ENCODE measurements at places on chromosomes 11 and 22. TPM values are rescaled to one million over a fixed set of nuclear protein-coding genes. Genes with fewer than 3 reads are reported as not detected.

HBD gene
- polyA plus RNA-seq: 0.53 TPM

IL18 gene
- 0.19 TPM for polyA plus RNA-seq

OR8G5 gene
- not detected for polyA plus RNA-seq

LDHAL6A gene
- not detected for polyA plus RNA-seq

ZP1 gene
- polyA plus RNA-seq: not detected

C11orf16 gene
- polyA plus RNA-seq: 0.32 TPM

ST14 gene
- polyA plus RNA-seq: not detected

FAM111A gene
- 68.6 TPM for polyA plus RNA-seq

LARGE2 gene
- polyA plus RNA-seq: 0.06 TPM

OR4C12 gene
- not detected for polyA plus RNA-seq

SCO2 gene
- polyA plus RNA-seq: 14.0 TPM

MOGAT2 gene
- not detected for polyA plus RNA-seq

SEPTIN3 gene
- 0.05 TPM for polyA plus RNA-seq

HSD17B12 gene
- polyA plus RNA-seq: 61.4 TPM

ARL14EP gene
- polyA plus RNA-seq: 50.8 TPM

CHEK1 gene
- polyA plus RNA-seq: 68.6 TPM

PLCB3 gene
- 1.6 TPM for polyA plus RNA-seq

WT1 gene
- polyA plus RNA-seq: 0.15 TPM

OR52M1 gene
- polyA plus RNA-seq: not detected

ANGPTL5 gene
- polyA plus RNA-seq: not detected

GPHA2 gene
- polyA plus RNA-seq: not detected

KRTAP5-8 gene
- not detected for polyA plus RNA-seq

SFI1 gene
- polyA plus RNA-seq: 30.4 TPM

TRIM21 gene
- polyA plus RNA-seq: 36.8 TPM

CCDC116 gene
- polyA plus RNA-seq: 0.12 TPM

GRM5 gene
- not detected for polyA plus RNA-seq

APOL5 gene
- not detected for polyA plus RNA-seq

OR4D6 gene
- polyA plus RNA-seq: not detected

CLDN5 gene
- 0.11 TPM for polyA plus RNA-seq

OR10G4 gene
- not detected for polyA plus RNA-seq

OSBPL5 gene
- polyA plus RNA-seq: not detected

OSM gene
- polyA plus RNA-seq: 0.79 TPM

UPK2 gene
- polyA plus RNA-seq: not detected

APOBEC3B gene
- 41.0 TPM for polyA plus RNA-seq

LYVE1 gene
- polyA plus RNA-seq: not detected

LINC01488 gene
- not detected for polyA plus RNA-seq

APOA4 gene
- not detected for polyA plus RNA-seq

SLC22A8 gene
- not detected for polyA plus RNA-seq

RFPL2 gene
- not detected for polyA plus RNA-seq

MMP7 gene
- 0.68 TPM for polyA plus RNA-seq

GNAZ gene
- 0.07 TPM for polyA plus RNA-seq

TMEM123 gene
- 122 TPM for polyA plus RNA-seq

NXPE4 gene
- polyA plus RNA-seq: not detected

CABP4 gene
- polyA plus RNA-seq: not detected

P2RX6 gene
- 0.21 TPM for polyA plus RNA-seq

OR8D4 gene
- polyA plus RNA-seq: not detected
